ENCODE measurements at places on chromosomes 3 and 15.

- no peak for DNase-seq
Observed at GRCh38 chr3:160617636-160618035, 52.3 kb upstream of the KPNA4 start.

GRCh38 chr3:21955406-21955805 lies 204.4 kb upstream of the ZNF385D start:
- peak; percentile 29 for DNase-seq

- no peak for DNase-seq
Observed at GRCh38 chr3:72818092-72818773, 30.0 kb downstream of the SHQ1 start.

- no peak for DNase-seq
Observed at GRCh38 chr3:11164607-11165006, 10.3 kb downstream of the HRH1 start.

- no peak for DNase-seq
Observed at GRCh38 chr3:14392231-14392630, 10.2 kb upstream of the SLC6A6 start.

DNA sequence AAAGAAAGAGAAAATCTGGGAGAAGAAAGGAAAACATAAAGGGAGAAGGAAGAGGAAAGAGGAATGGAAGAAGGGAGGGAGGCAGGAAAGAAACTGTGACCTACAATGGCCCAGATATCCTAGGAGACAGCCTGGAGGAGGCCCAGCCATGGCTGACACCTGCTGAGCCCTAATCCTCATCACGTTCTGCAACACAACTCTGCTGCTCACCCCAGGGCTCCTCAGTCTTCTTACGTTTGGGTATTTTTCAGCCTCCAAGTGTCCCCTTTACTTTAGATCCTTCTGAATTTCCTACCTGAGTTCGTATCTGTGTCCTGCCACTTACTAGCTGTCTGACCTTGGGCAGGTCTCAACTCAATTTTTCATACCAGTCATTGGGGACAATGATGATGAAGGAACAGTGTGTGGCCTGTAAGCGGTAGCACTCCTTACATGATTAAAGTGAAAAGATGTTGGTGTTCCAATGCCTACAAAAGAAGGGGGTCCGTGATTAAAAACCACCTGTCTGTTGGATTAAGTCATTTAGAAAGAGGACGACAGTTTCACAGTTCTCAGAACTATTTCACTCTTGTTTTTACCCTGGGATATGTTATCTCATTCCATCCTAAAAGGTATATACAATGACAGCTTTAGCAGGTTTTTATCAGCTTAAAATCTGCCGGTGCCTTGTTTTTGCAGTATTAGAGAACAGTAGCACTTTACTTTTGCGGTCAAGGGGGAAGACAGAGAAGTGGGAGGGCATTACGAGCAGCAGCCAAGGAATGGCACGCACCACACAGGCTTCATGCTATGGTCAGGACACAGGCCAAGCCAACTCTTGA lies 47.4 kb downstream of the CCR4 start:
- no peak for DNase-seq

DNA sequence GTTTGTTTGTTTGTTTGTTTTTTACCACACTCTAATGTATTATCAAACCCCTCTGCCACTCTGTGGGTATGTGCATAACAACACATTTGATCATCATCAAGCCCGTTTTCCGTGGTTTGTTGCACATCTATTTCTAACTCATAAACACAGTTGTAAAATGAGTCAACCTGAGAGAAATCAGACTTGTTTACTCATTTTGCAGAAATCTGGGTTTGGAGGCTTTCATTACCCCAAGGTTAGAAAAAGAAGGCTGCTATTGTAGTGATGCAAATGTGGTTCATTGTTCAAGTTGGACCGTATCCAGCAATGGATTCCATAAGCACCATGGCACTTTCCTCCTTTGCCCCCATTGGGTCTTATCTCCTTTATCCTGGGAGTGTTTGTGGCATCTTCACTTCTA lies 353.2 kb upstream of the SOX2 start:
- no peak for DNase-seq

- no peak for DNase-seq
Observed at GRCh38 chr3:104610730-104611652, 755.7 kb upstream of the ALCAM start.

GRCh38 chr3:64677961-64678716 lies 9.7 kb downstream of the ADAMTS9 start:
- DNase-seq: no peak

GRCh38 chr15:45100884-45101625 lies 12.9 kb downstream of the DUOX2 start:
- no peak for DNase-seq

GRCh38 chr3:16809993-16810392 lies 74.8 kb upstream of the PLCL2 start:
- DNase-seq: no peak

DNA sequence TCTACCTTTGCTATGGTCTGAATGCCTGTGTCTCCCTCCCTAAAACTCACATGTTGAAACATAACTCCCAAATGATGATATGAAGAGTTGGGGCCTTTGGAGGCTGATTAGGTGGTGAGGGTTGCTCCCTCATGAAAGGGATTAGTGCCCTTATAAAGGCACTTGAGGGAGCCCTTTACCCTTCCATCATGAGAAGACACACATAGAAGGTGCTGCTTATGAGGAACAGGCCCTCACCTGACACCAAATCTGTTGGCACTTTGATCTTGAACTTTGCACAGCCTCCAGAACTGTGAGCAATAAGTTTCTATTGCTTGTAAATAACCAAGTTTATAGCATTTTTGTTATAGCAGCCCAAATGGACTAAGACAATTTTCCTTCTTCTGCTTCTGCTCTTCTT lies 76.2 kb upstream of the ADAMTS9 start:
- no peak for DNase-seq

DNA sequence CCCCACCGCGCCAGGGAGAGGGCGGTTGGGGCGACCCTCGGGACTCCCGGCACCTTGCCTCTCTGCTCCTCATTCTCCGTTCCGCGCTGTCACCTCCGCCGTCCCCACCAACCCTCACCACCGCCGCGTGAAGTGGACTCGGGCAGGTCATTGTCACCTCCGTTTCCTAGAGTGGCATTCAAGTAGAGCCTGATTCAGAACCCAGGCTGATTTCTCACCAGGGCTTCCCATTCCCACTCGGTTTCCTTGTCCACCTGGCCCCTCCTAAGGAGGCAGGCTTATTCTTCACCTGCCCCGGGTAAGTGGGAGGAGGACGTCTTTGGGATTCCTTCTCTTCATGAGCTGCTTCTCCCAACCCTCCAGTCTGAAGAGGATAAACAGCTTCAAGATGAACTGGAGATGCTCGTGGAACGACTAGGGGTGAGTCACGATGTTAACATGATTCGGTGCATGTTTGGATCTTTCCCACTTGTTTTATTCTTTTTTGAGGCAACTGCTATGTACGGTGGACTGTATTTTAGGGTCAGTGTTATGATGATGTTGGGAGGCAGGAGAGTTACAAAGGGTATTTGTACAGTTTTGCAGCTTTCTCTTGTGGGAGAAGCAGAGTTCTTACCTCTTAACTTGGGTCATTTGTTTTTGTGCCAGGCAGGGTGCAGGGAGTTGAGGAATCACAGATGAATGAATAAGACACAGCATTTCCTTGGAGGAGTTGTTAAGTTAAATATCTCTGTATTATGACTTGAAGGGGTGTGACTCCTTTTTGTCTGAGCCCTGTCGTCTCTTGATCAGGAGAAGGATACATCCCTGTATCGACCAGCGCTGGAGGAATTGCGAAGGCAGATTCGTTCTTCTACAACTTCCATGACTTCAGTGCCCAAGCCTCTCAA lies 692 bp downstream of the PSMD2 start:
- DNase-seq: peak; percentile 75

DNA sequence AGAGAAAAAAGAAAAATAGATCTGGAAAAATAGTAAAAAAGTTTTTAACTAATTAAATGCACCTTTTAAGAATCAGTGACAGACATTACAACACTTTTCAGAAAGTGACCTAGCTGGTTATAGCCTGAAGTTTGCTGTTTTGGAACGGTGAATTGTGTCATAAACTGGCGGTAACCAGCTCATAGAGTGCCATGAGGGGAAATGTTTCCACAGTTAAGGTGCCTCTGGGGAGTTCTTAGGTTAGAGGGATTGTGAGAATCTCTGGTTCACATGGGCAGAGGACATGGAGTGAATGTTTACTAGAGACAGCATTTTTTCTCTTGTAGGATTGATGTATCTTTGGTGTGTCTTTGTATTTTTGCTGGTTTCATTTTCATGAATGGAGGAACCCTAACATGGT lies 2.8 kb downstream of the TBC1D23 start:
- DNase-seq: no peak

- no peak for DNase-seq
Observed at GRCh38 chr3:113018536-113019181, 27.9 kb downstream of the GTPBP8 start.

DNA sequence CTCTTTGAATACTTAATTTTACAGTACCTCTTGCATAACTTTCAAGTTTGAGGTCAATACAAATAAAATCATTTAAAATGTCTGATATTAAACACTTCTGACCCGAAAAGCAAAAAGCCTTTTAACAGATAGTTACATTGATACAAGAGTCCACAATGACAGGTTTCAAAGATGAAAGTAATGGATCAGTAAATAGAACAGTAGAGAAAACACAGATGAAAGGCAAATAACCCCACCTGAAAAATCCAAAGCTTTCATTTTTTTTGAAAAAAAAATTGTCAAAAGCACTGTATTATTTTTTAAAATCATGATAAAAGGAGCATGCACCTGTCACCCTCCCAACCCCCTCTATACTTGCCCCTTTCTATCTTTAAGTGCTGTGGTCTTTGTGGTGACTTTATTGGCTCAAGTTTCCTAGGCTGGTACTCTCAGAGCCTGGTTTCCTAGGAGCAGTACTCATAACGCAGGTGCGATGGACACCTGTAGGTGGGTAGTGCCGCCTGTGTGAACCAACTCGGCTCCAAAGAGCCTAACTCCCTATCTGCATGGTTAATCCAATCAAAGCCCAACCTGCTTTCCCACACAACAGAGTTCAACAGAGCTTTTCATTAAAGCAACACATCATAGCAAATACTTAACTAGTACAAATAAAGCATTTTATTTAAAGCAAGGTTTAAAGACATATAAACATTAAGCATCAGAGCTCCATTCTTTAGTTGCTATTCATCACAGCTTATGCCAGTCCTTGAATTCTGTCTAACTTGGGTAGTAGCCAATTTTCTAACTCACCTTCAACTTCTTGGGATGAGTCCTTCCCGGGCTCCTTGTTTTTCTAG lies 32.2 kb downstream of the LIPC start:
- DNase-seq: peak; percentile 26

- DNase-seq: no peak
Observed at GRCh38 chr3:145857956-145858355, 303.0 kb downstream of the PLOD2 start.

- no peak for DNase-seq
Observed at GRCh38 chr3:160125258-160125657, 100.0 kb upstream of the C3orf80 start.

DNA sequence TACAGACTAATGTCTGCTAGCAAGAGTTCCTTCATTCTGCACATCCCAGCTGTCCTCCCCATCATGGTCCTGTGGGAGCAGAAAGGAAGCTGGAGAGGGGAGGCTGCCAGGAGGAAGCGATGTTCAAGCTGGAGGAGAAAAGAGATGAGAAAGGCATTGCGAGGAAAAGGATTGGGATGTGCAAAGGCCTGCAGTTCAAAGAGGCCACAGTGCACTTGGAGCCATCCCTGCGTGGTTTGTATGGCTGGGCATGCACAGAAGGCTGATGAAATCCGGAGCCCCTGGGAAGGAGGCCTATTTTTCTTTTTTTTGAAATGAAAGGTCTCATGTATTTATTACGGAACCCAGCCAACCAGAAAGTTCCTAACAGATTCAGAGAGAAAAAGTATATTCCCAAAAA lies 22.8 kb downstream of the AMOTL2 start:
- DNase-seq: no peak

GRCh38 chr3:86147119-86147518 lies 843.8 kb downstream of the VGLL3 start:
- DNase-seq: no peak

GRCh38 chr3:196691386-196691785 lies 20.7 kb downstream of the CEP19 start:
- DNase-seq: no peak

DNA sequence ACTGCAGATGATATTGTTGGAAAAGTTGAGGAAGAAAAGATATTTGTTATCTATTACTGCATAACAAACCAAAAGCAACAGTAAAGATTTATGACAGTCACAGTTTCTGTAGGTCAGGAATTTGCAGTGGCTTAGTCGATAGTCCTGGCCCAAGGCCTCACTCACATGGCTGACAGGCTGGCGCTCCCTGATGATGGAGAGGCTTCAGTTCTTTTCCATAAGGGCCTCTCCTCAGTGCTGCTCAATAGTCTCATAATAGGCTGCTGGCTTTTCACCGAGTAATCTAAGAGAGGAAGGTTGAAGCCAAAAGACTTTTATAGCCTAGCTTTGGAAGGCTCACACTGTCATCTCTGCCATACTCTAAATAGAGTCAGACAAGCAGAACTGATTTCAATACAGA lies 17.7 kb downstream of the IREB2 start:
- peak; percentile 18 for DNase-seq

GRCh38 chr15:25869701-25870100 lies 6.6 kb upstream of the ATP10A start:
- no peak for DNase-seq

- DNase-seq: no peak
Observed at GRCh38 chr3:4495294-4496086, 2.3 kb downstream of the ITPR1 start.

- DNase-seq: no peak
Observed at GRCh38 chr3:59308001-59308400, 258.2 kb upstream of the CFAP20DC start.

GRCh38 chr15:78177447-78177873 lies 28.3 kb downstream of the IDH3A start:
- peak; percentile 10 for DNase-seq

GRCh38 chr3:128236657-128237056 lies 83.4 kb downstream of the EEFSEC start:
- no peak for DNase-seq

GRCh38 chr15:77052556-77052955 lies 18.4 kb downstream of the TSPAN3 start:
- DNase-seq: no peak

- peak; percentile 93 for DNase-seq
Observed at GRCh38 chr3:150183678-150184425, 213.2 kb upstream of the PFN2 start.

DNA sequence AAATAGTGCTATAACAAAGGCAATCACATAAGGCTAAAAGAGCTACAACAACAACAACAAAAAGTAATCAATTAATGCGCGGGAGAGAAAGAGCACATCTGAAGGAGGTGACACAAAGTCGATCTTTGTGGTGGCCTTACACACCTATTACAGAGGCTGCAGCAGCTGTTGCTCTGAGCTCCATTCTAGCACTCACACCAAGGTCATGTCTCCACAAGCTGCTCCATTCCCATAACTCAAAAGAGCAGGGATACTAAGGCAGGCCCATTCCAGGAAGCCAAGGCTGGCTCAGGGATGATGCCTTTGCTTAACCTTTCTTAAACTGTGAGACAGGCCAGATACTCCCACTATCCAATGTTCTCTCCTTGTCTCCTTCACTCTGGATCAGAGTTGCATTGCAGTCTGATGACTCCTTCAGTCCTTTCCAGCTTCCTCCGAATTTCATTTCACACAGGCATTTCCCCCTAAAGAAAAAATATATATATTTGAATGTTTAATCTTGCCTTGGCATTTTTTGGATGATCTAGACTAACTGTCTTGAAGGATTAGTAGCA lies 52.7 kb downstream of the SNTN start:
- DNase-seq: no peak
